Activated T-helper 1 cell treated with anti-CD3 and anti-CD28 coated beads, Interleukin-2, amount 50 U/mL, for 16 hours (primary cell): ENCODE measurements at places on chromosomes 3 and 15.

GRCh38 chr3:181317508-181317907 is 328.0 kb upstream of the DNAJC19 start:
- no peak for DNase-seq

GRCh38 chr3:37603722-37604121 is 258.0 kb upstream of the CTDSPL start:
- DNase-seq = no peak

- no peak for DNase-seq
These were observed 23.1 kb downstream of the HEG1 start for GRCh38 chr3:125032683-125033082.

DNA sequence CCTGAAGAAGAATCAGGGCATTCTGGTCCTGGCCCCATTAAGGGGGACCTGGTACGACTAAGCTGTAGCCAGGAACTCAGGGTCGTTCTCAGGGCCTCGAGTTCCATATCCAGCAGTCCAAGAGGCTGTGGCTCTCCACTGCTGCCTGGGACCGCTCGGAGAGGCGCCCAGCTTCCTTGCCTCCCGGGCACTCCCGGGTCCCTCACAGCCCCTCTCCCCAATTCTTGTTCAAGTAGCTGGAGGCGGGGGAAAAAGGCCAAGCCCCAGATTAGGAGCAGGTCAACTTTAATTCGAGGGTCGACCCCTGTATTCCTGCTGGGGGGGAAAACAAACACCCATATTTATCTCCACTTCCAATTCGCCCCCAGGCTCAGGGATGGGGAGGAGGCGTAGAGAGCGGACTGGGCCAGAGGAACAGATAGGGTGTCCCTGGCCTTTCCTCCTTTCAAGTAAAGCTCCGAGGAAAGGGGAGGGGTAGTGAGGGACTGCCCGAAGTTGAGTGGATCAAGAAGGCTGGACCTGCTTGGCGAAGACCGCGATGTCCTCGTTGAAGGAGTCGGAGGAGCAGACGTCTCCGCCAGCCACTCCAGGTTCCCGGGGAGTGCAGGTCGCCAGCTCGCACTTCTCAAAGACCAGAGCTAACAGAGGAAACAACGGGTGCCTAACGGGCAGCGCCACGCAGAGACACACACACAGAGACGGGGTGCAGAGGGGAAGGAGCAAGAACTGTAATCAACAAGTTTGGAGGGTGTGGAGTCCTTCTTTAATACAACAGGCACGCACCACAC is 4.4 kb downstream of the MEIS2 start:
- DNase-seq = no peak

GRCh38 chr3:48090166-48090939 is 74.1 kb upstream of the MAP4 start:
- DNase-seq = no peak

- peak; percentile 5 for DNase-seq
These were observed 11.1 kb downstream of the RUVBL1 start for GRCh38 chr3:128112357-128112968.

- no peak for DNase-seq
These were observed 21.2 kb downstream of the RAD51 start for GRCh38 chr15:40716165-40716564.

DNA sequence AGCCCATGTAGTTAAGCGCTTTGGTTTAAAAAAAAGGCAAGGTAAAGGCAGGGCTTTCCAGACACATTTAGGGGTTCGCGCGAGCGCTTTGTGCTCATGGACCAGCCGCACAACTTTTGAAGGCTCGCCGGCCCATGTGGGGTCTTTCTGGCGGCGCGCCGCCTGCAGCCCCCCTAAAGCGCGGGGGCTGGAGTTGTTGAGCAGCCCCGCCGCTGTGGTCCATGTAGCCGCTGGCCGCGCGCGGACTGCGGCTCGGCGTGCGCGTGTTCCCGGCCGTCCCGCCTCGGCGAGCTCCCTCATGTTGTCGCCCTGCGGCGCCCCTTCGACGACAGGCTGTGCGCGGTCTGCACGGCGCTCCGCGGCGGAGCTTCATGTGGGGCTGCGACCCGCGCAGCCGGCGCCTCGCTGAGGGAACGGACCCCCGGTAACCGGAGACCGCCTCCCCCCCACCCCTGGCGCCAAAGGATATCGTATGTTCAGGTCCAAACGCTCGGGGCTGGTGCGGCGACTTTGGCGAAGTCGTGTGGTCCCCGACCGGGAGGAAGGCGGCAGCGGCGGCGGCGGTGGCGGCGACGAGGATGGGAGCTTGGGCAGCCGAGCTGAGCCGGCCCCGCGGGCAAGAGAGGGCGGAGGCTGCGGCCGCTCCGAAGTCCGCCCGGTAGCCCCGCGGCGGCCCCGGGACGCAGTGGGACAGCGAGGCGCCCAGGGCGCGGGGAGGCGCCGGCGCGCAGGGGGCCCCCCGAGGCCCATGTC is 927 bp downstream of the SMAD6 start:
- DNase-seq = no peak

DNA sequence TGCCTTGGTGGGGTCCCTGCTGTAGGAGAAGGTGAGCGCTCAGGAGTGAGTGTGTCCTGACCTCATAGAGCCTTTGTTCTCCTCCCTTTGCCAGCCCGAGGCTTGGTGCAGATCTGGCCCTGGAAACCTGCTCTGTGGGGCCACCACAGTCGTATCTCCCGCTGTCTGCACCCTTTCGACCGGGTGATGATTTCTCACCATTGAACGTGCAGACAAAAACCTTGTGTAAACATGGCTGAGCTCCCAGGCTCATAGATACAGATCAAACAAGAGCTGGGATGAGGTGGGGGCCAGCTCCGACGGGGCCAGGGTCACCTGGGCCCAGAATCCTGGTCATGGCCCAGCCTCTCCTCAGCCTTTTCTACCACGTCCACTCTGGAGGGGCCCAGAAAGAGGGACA is 34.6 kb upstream of the ESYT3 start:
- no peak for DNase-seq

GRCh38 chr3:126101521-126101982 is 17.6 kb upstream of the SLC41A3 start:
- DNase-seq = no peak

DNA sequence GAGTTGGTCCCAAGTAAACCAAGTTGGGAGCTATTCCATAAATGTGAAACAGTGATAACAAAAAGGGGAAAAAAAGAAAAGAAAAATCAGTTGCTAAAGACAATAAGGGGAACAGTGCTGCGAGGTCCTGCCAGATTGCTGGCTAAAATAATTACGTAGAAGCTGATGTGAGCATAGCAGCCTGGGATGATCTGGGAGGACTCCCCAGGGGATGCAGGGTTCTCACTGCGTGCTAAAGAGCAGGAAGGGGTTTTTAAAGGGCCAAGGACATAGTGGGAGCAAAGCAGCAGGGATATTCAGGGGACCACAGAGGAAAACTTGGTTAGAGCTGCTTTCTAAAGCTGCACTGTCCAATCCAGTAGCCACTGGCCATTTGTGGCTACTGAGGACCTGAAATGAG is 133.0 kb upstream of the UMPS start:
- no peak for DNase-seq

- DNase-seq = no peak
These were observed 326.1 kb downstream of the ZNF621 start for GRCh38 chr3:40850861-40851260.

GRCh38 chr3:180571831-180572598 is 29.9 kb upstream of the TTC14 start:
- DNase-seq = no peak

DNA sequence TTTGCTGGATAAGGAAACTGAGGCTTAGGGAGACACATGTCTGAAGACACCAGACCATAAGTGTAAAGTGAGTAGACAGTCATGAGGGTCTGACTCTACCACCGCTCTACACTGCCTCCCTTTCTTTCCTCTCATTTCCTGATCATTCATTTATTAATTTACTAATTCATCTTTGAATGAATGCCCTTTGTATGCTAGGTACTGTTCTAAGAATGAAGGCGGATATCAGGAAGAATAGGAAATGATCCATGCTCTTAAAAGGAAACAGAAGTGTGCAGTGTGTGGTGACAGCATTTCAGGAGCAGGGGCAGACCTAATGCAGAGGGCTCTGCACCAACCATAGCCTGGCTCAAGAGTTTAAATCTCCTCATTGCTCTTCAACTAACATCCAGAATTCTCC is 31.8 kb upstream of the PSMD6 start:
- no peak for DNase-seq

DNA sequence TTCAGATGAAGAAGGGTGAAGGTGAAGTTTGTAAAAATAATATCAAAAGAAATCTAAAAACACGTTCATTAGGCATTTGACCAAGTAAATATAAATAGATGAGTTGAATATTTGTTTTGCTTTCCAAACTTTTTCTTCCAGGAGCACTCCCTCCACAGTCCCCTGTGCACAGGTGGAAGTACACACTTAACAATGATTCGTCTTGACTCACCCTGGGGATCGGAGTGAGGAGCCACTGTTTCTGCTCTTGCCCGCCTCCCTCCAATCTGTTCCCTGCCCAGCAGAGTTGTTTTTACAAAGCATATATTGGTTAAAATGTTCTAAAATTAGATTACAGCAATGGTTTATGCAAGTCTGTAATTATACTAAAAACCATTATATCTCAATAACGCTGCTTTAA is 175.1 kb downstream of the PTPRG start:
- DNase-seq = no peak

DNA sequence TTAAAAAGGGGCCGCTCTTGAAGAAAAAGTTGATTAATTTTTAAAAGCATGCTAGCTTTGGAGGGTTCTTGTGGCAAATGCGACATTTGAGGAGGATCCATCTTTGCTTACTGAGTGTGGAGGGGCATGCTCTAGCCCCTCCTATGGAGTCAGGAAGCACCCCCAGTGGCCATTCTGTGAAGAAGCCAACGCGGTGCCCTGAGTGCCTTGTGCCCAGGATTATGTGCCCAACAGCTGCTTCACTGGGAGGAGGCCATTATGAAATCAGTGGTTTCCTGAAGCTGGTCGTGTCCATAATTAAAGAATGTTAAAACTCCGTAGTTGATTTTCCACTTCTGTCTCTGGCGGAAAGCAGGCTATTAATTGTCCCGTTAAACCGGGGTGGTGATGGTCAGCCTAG is 69.1 kb upstream of the TNFAIP8L3 start:
- DNase-seq = no peak

DNA sequence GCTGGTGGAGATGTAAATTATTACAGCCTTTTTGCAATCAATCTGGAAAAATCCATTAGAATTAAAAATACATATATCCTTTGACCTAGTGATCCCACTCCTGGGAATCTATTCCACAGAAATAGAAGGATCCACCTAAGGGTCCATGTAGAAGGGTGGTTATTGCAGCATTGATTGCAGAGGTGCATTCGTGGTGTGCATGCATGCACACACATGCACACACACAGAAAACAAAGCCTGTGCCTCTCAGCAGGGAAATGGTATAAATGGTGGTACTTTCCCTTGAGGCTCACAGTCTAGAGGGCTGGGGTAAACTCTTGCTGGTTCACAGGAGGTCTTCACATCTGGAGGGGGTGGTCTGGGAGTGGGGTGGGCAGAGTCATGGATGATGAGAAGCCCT is 19.4 kb upstream of the ADPGK start:
- DNase-seq = no peak

DNA sequence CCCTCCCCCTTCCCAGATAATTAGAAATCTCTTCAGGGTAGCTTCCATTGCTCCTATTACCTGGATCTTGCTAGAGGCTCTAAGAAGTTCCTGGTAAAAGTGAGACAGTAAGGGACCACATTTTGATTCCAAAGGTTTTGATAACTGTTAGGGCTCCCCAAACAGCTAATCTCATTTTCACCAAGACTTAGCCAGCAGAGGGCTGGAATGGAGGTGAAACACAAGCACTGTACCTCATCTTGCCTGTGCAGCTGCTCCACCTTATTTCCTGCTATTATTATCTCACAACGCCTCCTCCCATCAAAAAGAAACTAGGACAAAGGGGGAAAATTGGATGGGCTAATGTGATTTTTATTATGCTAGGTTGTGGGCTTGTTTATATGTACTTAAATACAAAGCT is 7.3 kb downstream of the SETD5 start:
- no peak for DNase-seq

DNA sequence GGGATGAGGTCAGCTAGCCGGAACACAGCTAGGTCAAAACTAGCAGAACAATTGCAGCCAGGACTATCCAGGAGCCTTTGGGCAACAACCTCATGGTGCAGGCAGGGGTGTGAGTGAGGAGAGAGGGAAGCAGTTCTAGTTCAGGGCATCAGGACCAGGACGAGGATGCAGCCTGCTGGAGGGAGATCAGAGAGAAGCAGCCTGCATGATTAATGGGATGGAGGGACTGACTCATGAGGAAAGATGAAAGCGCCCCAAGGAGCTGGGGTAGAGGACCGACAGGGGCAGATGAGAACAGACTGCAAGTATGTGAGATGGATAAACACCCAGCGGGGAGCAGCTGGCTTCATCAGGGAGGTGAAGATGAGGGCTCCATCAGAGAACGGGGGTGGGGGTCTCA is 37.9 kb upstream of the LRTM1 start:
- DNase-seq = no peak

DNA sequence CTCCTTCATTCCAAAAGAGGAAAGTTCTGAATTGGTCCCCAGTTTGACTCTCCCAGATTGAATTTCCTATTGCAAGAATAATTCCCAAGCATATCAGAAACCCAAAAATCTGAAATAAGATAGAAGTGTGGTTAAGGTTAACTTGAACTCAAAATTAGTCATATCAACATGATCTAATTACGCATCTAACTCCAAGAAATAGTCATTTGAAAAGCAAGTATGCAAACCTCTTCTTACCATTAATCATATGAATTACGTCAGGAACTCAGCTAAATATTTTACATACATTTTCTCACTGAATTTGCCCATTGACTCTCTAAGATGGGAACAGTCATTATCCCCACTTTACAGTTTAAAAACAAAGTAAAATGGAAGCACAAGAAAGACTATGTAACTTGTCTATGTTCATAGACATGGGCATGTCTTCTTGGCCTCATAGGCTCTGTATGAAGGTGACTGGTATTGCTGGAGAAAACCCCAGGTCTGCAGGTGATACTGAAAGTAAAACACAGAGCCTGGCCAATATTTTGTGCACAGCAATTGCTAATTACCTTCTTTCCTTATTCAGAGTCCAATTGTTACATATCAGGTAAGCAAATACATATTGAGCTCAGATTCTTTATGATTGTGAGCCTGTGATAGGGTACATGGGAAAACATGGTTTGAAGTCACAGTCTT is 139.2 kb downstream of the ATP8B4 start:
- DNase-seq = no peak

- no peak for DNase-seq
These were observed 31.8 kb upstream of the HES1 start for GRCh38 chr3:194103983-194104751.

GRCh38 chr3:178479860-178480259 is 56.4 kb upstream of the KCNMB2 start:
- DNase-seq = no peak

GRCh38 chr3:29410220-29410619 is 129.3 kb downstream of the RBMS3 start:
- no peak for DNase-seq

DNA sequence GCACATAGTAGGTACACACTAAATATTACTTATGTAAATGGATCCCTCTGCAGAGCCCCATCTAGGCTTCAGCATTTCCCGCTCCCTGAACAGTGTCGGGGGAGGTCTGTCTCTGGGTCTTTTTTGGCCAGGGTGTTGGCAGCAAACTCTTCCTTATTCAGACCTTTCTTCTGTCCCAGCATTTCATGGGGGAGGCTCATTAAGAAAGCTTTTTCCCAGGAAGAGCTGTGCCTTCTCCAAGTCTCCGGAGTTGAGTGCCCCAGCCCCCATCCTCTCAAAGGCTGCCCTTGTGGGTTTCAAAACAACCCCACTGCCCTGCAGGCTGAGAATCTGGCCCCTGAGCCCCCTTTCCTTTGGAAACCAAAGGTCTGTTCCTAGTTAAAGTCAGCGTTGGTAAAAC is 25.1 kb downstream of the SLC6A11 start:
- DNase-seq = no peak

- no peak for DNase-seq
These were observed 35.4 kb downstream of the CCDC191 start for GRCh38 chr3:114020907-114021306.
